HFFc6 (cell line): ENCODE measurements at places on chromosomes 4 and X. TPM values are rescaled to one million over a fixed set of nuclear protein-coding genes. Genes with fewer than 3 reads are reported as not detected.
A peak's percentile ranks its signal among the peaks of the same experiment; 100 is the strongest.

DNA sequence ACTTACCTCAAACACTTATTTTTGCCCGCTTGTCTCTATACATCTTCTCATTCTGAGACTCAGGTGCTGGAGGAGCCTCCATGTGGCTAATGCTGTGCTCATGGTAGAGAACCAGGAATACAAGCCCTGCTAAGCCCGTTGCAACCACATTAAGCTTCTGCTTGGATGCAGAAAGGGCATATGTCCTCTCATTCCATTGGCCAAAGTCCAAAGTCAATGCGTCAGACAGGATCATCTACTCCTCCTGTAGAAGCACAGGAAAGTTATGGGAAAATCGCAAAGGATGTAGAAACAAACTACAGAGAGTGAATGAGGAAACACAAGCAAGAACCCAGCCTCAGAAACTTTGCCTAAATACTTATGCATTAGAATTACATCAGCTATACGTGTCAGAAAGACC is 124.5 kb upstream of the AGA start:
- H3K27me3 ChIP-seq: no peaks in the 10 kb centered on the region
- DNase-seq: no peak
- no peaks in the 10 kb centered on the region for H3K36me3 ChIP-seq
- H3K4me1 ChIP-seq: peaks cover 22% of the 10 kb centered on the region

DNA sequence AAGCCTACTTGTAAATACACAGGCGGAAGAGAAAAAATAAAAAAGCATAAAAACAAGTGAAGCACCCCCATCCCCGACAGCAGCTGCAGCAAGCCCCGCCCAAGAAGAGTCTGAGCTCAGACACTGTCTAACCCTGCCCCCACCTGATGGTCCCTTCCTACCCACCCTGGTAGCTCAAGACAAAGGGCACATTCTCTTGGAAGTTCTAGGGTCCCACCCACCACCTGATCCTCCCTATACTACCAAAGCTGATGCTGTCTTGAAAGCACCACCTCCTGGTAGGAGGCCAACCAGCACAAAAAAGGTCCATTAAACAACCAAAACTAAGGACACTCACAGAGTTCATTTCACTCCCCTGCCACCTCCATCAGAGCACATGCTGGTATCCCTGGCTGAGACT is 308.2 kb downstream of the KLHL13 start:
- H3K4me1 ChIP-seq: no peaks in the 10 kb centered on the region
- no peak overlapping the region for H3K27ac ChIP-seq
- no peak for DNase-seq
- no peaks in the 10 kb centered on the region for H3K36me3 ChIP-seq
- no peak overlapping the region for H3K4me3 ChIP-seq
- H3K27me3 ChIP-seq: no peaks in the 10 kb centered on the region

- H3K4me1 ChIP-seq: peaks cover 31% of the 10 kb centered on the region
- peaks cover 9% of the 10 kb centered on the region for H3K27me3 ChIP-seq
- H3K4me3 ChIP-seq: peak within 1 kb of the TSS; percentile 100
These were observed at the start of gene TMA16 for GRCh38 chr4:163494360-163495241. Gene TMA16, plus strand, starts transcription at chr4:163494690. Its CDS starts 112 bp downstream, at chr4:163494802.

DNA sequence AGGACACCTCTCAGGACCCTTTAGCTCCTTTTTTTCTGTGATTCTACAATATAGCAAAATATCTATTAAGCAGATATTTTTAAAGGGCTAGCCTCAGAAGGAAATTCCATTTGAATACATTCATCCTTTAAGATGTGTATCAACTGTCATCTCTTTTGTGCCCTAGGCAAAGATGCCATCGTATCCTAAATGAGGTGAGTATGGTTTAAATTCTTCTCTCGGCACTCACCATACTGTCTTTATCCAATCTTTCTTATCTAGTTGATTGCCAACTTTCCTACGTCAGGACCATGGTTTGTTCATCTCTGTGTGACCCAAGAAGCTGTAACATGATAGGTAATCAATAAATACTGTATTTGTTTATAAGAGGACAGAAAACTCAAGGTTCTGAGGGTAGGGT is 176.0 kb downstream of the LDB2 start:
- H3K27me3 ChIP-seq: no peaks in the 10 kb centered on the region; the same call in 1 of the 2 replicates
- H3K4me3 ChIP-seq: peak overlapping the region; percentile 80
- H3K27ac ChIP-seq: peak overlapping the region; percentile 88
- peaks cover 21% of the 10 kb centered on the region for H3K36me3 ChIP-seq
- peaks cover 60% of the 10 kb centered on the region for H3K4me1 ChIP-seq
- DNase-seq: peak; percentile 49

DNA sequence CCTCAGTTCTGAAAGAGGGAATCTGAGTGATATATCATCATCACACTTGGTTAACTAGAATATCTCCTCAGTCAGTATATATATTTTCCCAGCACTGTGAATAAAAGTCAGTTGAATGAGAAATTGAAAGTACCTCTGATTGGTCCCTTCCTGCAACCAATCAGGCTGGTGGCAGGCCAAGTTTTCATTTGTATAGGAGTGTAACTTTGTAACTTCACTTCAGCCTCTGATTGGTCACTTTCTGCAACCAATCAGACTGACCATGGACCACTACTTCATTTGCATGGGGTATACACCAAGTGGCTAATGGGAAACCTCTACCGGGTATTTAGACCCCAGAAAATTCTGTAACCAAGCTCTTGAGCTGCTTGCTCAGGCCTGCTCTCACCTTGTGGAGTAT is 2.0 kb upstream of the PGK1 start:
- H3K27ac ChIP-seq: no peak overlapping the region
- DNase-seq: peak; percentile 16
- peaks cover 4% of the 10 kb centered on the region; the same call in 1 of the 2 replicates for H3K27me3 ChIP-seq

- no peaks in the 10 kb centered on the region; the same call in 1 of the 2 replicates for H3K27me3 ChIP-seq
- H3K4me3 ChIP-seq: no peak overlapping the region
- H3K36me3 ChIP-seq: peaks cover under 1% of the 10 kb centered on the region; the same call in 1 of the 2 replicates
- H3K27ac ChIP-seq: no peak overlapping the region
- no peak for DNase-seq
- H3K4me1 ChIP-seq: no peaks in the 10 kb centered on the region
These were observed 393.7 kb upstream of the CPEB2 start for GRCh38 chr4:14608630-14609029.

DNA sequence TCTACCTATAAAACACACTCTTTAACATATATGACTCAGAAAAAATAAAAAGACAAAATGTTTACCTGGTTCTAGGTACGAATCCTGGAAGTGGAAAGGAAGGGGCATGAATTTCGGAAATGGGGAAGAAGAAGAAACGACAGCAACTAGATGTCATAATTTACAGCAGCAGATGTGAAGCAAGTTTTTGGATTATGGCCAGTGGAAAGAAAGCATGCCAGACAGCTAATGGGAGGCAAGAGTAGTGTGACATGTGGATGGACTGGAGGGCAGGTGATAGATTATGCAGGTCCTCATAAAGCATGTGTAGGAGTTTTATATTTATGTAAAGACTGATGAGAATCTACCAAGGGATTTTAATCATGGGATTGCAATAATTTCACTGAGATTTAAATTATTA is 279.0 kb upstream of the TACR3 start:
- H3K27ac ChIP-seq: no peak overlapping the region
- no peaks in the 10 kb centered on the region for H3K27me3 ChIP-seq
- peaks cover 6% of the 10 kb centered on the region; the same call in 1 of the 2 replicates for H3K4me1 ChIP-seq
- DNase-seq: no peak

GRCh38 chr4:182937268-182938204 is 20.4 kb upstream of the DCTD start:
- peak overlapping the region; percentile 39 for H3K27ac ChIP-seq
- H3K27me3 ChIP-seq: peaks cover 6% of the 10 kb centered on the region
- H3K4me1 ChIP-seq: peaks cover 29% of the 10 kb centered on the region
- peak overlapping the region; percentile 28; the same call in 1 of the 2 replicates for H3K4me3 ChIP-seq

DNA sequence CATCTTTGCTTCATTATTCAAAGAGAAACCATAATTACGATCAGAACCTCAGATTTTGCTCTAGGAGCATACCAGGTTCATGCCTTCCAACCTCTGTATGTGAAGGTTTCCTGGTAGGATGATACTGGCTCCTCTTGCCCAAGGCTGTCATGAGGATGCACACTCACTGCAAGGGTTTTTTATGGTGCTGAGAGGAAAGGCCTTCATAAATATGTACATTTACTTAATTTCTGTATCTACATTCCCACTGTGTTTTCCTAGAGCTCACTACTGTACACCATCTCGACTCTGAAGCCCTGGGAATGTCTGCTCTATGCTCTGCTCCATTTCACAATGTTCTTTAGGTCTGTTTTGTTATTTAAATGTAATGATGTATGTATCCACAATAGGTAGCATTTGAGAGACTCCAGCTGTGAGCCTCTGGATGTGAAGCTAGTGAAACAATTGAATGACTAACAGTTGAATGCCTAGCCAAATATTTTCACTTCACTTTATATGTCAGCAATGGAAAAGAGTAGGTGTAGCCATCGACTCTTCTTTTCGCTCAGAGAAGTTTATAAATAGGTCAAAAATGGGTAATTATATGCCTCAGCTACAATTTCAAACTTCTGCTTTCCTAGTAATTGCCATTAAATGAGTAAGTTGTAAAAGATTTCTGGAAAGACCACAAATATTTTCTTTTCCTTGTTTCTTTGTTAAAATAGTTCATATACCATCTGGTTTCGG is 228.0 kb downstream of the PALLD start:
- peaks cover 22% of the 10 kb centered on the region for H3K36me3 ChIP-seq
- H3K4me3 ChIP-seq: 0 out of 2 replicates have a peak overlapping the region, but pooled peaks have one; percentile 0
- H3K4me1 ChIP-seq: peaks cover 52% of the 10 kb centered on the region
- H3K27me3 ChIP-seq: no peaks in the 10 kb centered on the region
- H3K27ac ChIP-seq: peak overlapping the region; percentile 12; the same call in 1 of the 2 replicates

The PDLIM5 gene
- total RNA-seq: 142 to 231 TPM (median 229 TPM) in 3 replicates

The EREG gene
- 28.8 and 35.5 TPM in 2 replicates for total RNA-seq

The HSD17B13 gene
- total RNA-seq: not detected in 2 replicates

The ANK2 gene
- total RNA-seq: 1.5 to 8.3 TPM (median 6.6 TPM) in 3 replicates

The SHISA3 gene
- total RNA-seq: not detected in 3 replicates

The DOK7 gene
- total RNA-seq: 0.10 TPM in 1 of 3 replicates, not detected in the others

The RBM3 gene
- total RNA-seq: 149 to 426 TPM (median 225 TPM) in 3 replicates

The EDA gene
- total RNA-seq: 0.05 to 0.12 TPM (median 0.08 TPM) in 3 replicates
